Endothelial cell (in vitro differentiated cells): ENCODE measurements at places on chromosomes 5 and 9.

GRCh38 chr5:116456036-116456435 is 118.6 kb downstream of the SEMA6A start:
- no peak for DNase-seq

- no peak for DNase-seq
Observed at GRCh38 chr9:123820139-123820538, 109.8 kb downstream of the DENND1A start.

DNA sequence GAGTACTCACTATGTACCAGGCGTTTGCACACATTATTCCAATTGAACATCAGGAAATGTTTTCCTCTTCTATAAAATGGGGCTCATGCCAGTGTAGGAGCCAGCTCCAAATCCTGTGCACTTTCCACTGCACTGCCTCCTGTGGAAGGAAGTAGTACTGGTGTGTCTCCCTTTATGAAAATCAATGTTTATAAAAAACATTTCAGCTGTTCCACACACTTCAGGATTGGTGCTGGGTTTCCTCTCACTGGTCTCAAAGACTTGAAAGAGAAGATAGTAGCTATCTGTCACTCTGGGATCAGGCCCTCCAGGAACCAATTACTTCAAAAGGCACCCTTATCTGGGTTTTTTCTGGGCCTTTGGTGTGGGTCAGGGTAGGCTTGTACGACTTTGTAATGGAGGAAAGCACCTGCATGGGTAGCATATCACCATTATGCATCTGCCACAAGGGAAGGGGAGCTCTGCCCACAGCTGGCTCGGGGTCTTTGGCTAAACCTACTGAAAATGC is 32.5 kb downstream of the RAB14 start:
- peak; percentile 18 for DNase-seq

DNA sequence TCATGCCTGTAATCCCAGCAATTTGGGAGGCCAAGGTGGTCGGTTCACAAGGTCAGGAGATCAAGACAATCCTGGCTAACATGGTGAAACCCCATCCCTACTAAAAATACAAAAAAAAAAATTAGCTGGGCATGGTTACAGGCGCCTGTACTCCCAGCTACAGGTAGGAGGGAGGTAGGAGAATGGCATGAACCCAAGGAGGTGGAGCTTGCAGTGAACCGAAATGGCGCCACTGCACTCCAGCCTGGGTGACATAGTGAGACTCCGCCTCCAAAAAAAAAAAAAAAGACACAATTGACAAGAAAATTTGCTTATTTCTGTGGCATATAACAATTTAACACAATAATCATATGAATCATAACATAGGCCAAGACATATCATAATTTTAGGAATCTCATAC is 35.3 kb upstream of the ZNF131 start:
- DNase-seq, result no peak

DNA sequence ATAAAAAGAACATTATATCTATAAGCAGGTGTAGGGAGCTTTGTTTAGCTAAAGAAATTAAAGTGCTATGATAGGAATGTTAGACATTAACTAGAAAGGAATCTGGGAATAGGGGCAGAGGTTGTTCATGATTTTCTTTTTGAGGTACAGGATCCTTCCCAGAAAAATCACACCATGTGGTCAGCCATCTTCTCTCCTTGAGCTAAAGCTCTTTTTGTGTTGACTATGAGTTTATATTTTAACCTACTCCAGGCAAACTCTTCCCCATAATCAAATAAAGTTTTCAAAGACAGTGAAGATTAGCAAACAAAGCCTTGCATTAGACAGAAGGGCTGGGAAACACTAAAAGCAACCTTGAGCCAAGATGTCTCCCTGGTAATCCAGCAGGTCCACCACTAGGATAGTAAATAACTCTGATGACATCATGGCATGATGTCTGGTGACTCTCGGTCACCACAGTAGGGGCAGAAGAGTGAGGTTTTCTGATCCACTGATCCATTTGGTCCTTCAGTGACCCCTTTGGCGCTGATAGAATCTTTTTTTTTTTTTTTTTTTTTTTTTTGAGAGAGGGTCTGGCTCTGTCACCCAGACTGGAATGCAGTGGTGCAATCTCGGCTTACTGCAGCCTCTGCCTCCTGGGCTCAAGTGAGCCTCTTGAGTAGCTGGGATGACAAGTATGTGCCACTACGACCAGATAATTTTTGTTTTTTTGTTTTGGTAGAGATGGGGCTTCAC is 30.6 kb upstream of the IL6ST start:
- no peak for DNase-seq

DNA sequence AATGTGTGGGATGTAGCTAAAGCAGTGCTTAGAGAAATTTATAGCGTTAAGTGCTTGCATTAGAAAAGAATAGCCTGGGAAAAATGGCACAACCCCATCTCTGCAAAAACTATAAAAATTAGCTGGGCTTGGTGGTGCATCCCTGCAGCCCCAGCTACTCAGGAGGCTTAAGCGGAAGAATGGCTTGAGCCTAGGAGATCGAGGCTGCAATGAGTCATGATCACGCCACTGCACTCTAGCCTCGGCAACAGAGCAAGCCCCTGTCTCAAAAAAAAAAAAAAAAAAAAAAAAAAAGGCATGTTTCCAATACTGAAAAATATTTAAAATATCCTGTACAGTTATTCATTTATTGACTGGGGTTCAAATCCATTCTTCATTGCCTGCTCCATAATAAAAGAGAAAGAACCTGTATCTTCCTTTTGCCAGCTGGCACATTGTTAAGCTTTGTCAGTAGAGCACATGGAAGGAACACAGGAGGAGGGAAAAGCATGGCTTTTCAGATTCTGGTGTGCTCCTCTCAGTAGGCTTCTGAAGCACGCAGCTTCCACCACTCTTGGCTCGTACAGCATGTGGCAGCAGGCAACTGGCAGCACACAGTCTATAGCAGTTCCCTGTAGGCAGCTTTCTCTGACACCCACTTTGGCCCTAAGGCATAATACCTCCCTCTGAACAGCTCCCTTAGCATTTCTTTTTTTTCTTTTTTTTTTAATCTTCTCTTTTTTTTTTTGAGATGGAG is 73.5 kb downstream of the TRIM36 start:
- no peak for DNase-seq

DNA sequence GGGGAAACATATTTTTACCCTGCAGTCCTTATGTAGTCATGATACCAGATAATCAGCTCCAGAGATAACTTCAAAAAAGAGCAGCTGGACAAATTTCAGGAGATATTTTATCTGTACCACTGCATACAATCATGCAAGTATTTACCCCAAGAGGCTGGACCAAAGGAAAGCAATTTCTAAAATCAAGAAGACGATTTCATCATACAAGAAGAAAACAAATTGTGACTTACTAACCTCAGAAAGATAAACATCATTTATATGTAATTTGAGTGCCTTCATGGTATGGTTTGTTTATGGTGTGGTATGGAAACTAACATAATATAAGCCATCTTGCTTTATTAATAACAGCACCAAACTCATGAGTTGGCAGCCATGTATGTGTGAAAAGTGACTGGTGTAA is 603.6 kb downstream of the PSAT1 start:
- no peak for DNase-seq

DNA sequence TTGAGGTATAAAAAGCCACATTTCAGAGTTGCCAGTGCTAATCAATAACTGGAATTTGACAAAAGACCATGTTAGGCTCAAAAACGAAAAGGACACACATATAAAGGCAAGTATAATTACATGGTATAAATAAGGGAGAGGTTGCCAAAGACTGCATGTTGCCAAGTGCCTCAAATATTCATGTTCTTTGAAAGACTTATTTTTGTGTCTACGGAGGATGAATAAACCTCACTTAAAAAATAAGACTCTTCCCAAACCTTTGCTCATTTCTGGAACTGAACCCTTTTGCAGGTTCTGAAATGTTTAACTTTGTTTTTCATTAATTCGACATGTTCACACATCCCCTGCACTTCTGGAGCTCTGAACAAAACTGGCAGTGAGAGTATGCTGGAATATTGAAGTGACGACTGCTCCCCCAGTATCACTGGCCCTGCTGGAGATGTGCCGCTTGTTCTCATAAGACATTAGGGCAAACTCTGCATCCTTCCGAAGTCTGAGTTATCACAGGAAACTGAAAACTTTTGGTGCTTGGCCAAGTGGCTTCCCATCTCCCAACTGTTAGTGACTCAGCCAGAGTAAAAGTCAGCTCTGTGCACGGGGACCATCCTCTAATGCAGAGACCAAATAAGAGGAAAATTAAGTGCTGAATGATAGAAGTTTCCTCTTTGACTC is 336.8 kb downstream of the GLIS3 start:
- no peak for DNase-seq

GRCh38 chr9:34490360-34490759 is 31.8 kb downstream of the DNAI1 start:
- no peak for DNase-seq

DNA sequence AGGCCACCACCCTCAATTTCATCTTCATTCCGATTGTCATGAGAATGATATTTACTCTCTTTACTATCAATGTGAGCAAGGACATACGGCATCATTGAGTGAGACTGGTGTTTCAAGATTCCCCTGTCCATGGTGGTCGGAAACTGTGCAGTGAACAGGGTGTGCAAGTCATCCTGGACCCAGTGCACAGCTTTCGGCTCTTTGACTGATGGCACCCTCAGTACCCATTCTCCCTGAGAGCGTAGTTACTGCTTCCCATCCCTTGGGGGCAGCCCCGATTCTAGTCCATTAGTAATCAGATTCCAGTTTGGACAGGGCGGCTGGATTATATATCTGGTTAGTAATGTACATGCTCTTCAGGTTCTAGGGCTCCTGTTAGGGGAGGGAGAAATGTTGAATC is 61.7 kb upstream of the SUB1 start:
- no peak for DNase-seq

DNA sequence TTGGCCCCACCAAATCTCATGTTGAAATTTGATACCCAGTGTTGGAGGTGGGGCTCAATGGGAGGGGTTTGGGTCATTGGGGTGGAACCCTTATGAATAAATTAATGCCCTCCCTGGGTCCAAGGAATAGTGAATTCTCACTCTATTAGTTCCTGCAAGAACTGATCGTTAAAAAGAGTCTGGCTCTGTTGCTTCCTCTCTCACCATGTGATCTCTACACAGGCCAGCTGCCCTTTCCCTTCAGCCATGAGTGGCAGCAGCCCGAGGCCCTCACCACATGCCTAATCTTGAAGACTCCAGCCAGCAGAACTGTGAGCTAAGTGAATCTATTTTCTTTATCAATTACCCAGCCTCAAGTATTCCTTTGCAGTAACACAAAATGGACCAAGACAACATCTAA is 106.0 kb downstream of the CAAP1 start:
- DNase-seq, result no peak

- no peak for DNase-seq
Observed at GRCh38 chr5:110019780-110020179, 330.1 kb downstream of the MAN2A1 start.
